ENCODE measurements at places on chromosomes 4 and X.

DNA sequence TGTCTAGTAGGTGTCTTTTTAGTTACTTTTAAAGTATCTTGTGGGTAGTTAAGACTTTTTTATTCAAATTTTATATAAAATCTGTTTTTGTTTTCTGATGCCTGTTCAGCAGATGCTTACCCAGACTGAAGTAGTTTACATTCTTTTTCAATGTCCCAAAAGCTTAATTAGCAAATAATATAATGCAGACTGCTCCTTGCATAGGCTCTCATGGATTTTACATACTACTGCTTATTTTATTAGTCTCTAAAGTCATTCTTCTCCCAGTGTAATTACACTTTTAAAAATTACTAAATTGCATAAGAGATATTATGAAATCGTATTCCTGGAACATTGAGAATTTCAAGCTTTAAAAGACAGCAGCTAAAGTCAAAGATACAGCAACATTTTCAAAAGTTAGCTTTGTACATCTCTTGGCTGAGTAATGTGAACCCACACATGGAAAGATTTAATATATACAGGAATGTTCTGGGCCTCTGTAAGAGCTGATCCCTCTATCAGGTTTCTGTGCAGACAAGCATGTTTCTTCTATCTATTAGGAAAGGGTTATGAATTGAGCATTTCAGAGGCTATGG, 148.4 kb upstream of the SPRY1 start:
- no peak for DNase-seq

GRCh38 chr4:57865264-57865663, 755.1 kb upstream of the IGFBP7 start:
- no peak for DNase-seq

DNA sequence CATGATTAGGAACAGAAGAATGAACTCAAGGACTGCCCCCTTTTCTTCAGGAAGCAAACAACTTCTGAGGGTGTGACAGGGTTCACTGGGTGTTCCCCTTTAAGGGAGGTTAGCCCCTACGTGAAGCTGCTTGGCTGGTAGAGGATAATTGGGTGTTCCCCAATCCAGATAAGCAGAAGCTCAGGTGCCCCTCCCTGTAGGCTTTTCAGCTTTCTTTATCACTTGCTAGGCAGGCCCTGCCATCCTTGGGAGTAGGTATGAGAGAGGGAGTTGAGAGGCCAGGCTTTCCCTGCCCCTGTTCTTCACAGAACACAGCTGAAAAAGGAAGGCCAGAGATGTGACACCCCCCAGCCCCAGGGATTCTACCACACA, 44.2 kb downstream of the RTL9 start:
- no peak for DNase-seq

DNA sequence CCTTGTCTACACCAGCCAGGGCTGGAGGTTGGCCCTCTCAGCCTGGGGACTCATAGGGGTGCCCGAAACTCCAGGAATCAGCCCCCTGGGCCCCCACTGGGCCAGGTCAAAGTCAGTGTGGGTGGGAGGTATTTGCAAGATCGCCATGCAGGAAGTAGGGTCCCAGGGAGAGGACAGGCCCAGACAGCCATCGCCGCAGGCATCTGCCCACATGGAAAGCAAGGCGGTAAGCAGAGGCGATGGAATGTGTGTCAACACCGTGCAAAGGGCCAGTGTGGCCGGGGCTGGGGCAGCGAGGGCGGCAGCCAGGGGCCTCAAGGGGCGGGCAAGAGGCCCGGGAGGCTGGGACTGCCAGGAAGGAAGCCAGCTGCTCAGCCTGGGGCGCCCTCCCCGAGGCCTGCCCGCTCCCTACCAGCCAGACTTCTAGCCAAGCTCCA, 19.3 kb upstream of the DUSP9 start:
- DNase-seq = no peak

DNA sequence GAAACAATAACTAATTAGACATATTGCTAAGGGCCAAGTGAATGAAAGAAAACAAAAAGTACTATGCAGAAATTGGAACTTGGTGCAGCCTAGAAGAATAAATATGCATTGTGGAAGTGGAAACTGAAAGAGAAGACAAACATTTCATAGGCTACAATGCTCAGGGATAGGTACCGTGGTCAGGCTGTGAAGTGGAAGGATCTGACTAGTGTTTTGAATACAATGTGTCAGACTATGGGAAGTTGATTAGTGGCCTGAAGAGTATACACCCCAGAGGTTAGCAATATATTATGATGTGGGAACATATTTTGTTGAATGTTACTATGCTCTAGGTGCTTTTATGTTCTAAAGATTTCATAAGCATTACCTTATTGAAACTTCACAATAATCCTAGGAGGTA, 36.8 kb downstream of the GPRIN3 start:
- DNase-seq = no peak

Measured in T follicular helper cell (primary cell).